ENCODE measurements at places on chromosomes 1 and 21.

- DNase-seq = no peak
These were observed 17.9 kb upstream of the CLCA1 start for GRCh38 chr1:86450847-86451246.

DNA sequence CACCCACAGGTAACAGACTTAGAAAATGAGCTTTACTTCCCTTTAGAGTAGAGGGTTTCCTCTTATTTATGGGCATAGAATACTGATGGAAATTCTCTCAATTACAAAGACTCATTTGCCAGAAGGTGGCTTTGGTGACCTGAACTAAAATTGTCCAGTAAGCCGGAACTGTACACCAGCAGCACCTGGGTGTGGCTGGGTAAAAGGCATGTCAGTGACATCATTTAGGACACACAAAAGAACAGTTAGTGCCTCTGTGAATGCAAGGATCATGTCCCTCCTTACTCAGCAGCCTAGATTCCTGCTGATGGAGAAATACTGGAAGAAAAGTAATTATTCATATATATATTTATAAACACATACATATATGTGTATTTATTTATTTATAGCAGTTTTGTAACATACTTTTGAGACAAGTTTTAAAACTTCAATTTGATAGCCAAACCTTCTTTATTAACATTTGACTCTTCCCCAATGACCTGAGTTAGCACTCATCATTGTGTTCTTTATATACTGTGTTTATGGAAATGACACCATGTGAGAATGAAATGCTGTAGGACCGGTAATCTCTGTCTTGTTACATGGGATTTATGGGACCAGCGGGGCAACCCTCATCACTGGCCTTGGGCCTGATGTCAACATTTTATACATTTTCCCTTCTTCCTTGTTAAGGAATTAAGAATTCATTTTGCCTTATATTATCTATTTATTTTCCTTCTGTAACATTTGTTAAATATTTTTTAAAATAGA is 274.4 kb downstream of the BRINP2 start:
- no peak for DNase-seq

DNA sequence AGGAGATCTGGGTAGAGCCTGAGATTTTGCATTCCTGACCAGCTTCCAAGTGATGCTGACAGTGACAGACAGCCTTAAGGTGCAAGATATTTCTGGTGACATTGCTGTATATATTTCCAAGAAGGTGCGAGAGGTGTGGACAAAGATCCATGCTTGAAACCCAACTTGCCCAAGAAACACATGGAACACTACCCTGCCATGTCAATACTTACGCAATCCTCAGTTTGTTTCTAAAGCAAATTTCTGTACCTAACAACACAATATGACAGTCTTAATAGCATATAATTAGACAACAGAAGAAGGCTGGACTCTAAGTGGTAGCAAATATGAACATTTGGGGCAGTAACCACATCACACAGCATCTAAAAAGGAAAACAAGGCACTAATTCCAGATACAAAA is 260.4 kb downstream of the DSCAM start:
- no peak for DNase-seq

DNA sequence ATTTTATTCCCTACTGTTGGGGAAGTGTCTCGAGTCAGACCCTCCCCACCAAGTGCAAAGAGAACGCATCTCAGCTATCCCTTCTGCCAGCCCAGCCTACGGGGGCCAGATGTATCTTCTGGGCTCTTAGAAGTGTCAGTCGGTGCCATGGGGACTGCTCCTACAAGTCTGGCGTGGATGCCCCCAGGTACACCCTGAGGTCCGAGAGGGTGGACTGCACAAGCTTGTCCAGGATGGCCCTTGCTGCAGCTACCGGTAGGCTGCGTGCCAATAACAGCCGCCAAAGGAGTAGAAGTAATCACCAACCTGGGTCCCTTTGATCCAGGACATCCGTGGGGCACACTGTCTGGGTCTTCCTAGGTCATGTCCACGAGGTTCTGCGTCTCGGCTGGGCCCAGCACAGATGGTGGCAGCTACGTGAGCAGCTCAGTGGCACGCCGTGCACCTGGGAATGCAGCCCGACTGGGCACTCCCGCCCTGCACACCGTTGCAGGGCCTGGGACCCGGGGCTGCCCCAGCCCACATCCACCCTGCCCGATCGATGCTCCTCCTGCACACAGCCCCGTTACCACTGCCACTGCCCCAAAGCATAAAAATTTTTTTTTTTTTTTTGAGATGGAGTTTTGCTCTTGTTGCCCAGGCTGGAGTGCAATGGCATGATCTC is 8.8 kb upstream of the SSU72 start:
- no peak for DNase-seq

DNA sequence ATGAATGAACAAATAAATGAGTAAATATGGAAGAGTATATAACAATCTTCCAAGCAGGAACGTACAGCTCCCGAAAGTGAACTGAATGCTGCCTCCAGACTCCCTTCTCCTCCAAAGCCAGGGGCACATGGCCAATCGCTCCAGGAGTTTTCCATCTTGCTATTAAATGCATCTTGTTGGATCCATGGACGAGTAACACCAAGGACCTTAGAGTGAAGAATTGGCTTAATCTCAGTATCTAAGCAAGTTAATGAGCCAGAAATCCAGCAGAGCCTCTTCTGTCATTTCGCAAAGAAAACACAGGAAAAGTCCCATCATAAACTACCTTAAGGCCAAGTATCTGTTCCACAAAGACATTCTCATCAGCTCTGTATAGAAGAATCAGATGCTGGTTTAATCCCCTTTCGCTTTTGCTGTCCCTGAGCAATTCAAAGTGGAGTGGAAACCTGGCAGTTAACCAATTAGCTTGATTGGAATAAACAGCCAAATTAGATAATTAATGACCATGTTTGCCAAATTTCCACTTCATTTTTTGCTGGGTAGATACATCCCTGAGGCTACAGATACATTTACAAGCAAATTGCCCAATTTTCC is 116.0 kb downstream of the MIS18A start:
- DNase-seq = no peak

DNA sequence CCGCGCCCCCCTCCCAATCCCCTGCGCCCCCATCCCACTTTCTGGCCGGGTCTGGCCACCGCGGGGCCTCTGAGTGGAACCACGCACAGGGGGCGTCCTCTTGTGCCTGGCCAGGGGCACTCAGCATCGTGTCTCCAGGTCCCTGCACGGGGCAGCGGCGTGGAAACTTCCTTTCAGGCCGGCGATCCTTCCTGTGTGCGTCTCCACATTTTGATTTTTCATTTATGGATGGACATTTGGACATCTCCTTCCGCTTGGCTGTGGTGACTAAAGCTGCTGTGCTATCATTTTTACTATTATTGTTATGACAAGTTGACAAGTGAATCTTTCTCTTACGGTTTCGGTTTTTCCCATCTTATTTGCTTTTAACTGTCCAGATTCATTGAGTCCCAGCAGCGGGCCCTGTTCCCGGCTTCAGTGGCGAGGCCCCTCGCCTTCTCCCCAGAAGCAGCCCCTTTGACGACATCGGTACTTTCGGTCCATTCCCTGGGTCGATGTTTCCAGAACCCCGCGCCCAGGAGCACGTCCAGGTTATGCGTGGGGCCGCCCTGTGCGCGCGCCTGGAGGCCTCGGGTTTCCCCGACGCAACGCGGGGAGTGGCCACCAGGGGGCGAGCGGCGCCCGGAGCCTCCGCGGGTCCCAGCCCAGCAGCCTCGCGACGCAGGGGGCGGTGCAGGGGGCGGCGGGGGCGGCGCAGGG is 12.4 kb upstream of the SLC19A1 start:
- DNase-seq = peak; percentile 92

DNA sequence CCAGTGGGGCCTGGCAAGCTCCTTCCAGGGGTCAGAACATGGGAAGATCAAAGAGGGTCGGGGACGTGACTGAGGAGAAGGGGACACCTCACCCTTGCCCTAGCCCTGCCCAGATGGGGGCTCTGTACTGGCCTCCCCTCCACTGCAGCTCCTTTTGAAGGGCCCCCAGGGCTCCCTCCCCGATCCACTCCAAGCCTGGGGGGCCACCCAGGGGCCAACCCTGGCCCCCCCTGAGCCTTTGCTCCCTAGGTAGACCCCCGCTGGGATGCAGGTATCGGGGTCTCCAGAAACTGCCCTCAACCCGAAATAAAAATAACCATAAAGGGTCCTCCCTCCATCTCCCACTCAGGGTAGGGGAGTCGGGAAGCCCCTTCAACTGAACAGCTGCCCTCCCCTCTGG is 37.4 kb upstream of the FAM131C start:
- DNase-seq = no peak

GRCh38 chr1:230866171-230867070 is 1.9 kb downstream of the C1orf198 start:
- no peak for DNase-seq

DNA sequence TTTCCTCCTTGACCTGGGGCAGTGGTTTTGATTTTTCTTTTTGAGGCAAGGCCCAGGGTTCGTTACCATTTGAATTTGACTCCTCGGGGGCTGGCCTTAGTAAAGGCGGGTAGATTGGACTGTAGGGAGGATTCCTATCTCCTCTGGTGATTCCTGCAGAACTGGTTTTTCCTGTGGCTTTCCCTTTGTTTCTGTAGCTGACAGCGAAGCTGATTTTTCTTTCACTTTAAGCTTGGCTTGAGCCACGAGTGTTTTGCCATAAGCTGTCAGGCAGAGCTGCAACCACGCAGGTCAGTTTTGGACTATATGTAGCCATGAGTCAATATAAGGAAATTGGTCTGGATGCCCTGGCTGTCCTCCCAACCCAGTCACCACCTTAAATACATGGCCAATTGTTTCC is 28.7 kb upstream of the KCNJ15 start:
- DNase-seq = no peak

DNA sequence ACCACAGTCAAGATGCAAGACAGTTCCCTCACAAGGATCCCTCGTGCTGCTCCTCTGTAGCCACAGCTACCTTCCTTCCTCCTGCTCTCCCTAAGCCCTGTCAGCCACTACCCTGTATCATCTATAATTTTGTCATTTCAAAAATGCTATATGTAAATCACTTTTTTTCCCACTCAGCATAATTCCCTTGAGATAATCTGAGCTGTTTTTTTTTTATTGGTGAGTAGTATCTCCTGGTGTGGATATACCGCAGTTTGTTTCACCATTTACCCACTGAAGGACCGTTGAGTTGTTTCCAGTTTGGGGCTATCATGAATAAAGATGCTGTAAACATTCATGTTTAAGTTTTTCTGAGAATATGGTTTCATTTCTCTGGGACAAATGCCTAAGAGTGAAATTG is 88.2 kb downstream of the HUNK start:
- no peak for DNase-seq

Data from HEK293T (cell line).